ENCODE measurements at places on chromosomes 3 and 15. TPM values are rescaled to one million over a fixed set of nuclear protein-coding genes. Genes with fewer than 3 reads are reported as not detected.

The ACSBG1 gene
- total RNA-seq: not detected

The STRC gene
- not detected for total RNA-seq

The SAMD7 gene
- not detected for total RNA-seq

The C3orf85 gene
- not detected for total RNA-seq

The ZNF774 gene
- 2.3 TPM for total RNA-seq

The AGBL1 gene
- not detected for total RNA-seq

The ALG1L2 gene
- 0.81 TPM for total RNA-seq

The LYZL4 gene
- not detected for total RNA-seq

The PTH1R gene
- not detected for total RNA-seq

The TPRG1 gene
- not detected for total RNA-seq

The SOX14 gene
- not detected for total RNA-seq

The IQCF5 gene
- total RNA-seq: not detected

The SCAMP5 gene
- total RNA-seq: 12.1 TPM

The ZNF502 gene
- 0.66 TPM for total RNA-seq
